ENCODE measurements at places on chromosomes 12 and 14.
A peak's percentile ranks its signal among the peaks of the same experiment; 100 is the strongest.

- no peak for DNase-seq
These were observed 45.5 kb upstream of the RERGL start for GRCh38 chr12:18135509-18135908.

- DNase-seq: no peak
These were observed 6.8 kb downstream of the PRPH start for GRCh38 chr12:49301760-49302159.

- DNase-seq: no peak
These were observed 83.1 kb upstream of the STRN3 start for GRCh38 chr14:31109257-31109656.

DNA sequence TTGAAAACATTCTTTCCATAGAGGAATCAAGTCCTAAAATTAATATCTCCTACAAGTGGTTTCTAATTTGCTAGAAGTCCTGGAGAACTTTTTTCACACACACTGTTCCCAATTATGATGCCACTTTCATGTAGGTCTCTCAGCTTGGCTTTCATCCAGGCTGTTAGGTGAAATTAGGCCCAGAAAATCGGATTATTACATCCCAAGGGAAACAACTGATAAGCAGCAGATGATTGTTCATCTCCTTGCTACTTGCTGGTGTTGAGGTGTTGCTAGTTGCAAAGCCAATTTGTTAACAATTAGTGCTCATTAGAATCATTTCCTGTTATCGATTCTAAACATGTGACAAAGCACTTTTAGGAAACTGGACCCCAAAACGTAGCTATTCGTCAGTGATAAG lies 248.0 kb downstream of the PDZRN4 start:
- no peak for DNase-seq

DNA sequence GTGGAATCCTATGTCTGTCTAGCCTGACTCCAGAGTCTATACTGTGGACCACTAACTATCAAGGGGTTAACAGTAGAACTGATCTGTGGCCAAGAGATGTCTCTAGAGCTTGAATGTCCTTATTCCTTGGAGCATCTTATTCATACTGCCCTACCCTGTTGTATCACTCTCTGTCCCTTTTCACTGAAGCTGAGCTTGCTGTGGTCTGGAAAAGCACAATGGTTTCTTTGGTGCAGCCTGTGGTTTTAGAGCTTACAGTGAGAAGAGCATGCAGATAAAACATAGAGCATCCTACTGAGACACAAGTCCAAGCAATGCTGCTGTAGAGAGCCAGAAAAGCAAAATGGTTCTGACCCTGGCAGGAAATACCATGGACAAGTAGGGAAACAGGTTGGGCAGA lies 367.0 kb upstream of the ATP2B1 start:
- no peak for DNase-seq

GRCh38 chr14:97283005-97283403 lies 485.8 kb downstream of the VRK1 start:
- no peak for DNase-seq

DNA sequence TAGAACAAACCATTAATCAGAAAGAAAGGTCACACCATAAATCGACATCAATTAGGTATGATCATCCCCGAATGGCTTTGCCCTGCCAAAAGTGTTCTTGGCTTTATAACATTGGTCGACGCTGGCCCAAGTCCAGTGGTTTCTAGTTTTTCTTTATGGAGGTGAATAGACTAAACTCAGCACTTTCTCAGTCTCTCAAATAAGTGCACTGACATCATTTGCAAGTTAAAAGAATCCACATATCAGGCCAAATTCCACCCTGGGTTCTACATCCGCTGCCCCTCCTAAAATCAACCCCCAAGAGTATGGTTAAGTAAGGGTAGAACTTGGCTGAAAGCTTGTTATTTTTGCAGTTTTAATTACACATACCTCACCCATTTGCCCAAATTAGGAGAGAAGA lies 314.3 kb downstream of the C12orf75 start:
- no peak for DNase-seq

DNA sequence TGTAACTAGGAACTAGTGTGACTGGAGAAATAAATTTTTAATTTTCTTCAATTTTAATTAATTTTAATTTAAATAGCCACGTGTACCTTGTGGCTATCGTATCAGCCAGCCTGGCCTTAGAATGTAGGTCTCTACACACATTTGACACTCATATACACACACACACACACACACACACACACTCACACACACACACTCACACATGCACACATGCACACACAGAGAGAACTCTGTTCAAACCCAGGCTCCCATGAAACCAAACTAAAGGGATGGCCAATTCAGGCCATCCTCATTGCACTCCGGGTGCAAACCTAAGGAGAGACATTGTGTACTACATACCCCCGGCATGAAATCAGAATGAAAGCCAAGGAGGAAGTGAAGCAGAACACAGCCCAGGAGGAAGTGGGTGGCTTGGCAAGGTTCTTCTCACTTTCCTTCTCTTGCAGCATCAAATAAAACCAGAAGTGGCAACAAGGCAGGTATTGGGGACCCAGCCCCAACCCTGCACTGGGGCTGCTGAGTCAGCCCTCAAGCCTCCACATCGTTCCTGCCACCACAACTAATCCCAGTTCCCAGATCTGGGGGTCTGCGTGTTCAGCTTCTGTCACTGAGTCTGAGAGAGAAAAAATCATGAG lies 26.2 kb upstream of the CHPT1 start:
- DNase-seq: no peak

- DNase-seq: no peak
These were observed 6.7 kb downstream of the SMUG1 start for GRCh38 chr12:54182086-54182485.

- no peak for DNase-seq
These were observed 16.5 kb downstream of the JAG2 start for GRCh38 chr14:105151838-105152793.

DNA sequence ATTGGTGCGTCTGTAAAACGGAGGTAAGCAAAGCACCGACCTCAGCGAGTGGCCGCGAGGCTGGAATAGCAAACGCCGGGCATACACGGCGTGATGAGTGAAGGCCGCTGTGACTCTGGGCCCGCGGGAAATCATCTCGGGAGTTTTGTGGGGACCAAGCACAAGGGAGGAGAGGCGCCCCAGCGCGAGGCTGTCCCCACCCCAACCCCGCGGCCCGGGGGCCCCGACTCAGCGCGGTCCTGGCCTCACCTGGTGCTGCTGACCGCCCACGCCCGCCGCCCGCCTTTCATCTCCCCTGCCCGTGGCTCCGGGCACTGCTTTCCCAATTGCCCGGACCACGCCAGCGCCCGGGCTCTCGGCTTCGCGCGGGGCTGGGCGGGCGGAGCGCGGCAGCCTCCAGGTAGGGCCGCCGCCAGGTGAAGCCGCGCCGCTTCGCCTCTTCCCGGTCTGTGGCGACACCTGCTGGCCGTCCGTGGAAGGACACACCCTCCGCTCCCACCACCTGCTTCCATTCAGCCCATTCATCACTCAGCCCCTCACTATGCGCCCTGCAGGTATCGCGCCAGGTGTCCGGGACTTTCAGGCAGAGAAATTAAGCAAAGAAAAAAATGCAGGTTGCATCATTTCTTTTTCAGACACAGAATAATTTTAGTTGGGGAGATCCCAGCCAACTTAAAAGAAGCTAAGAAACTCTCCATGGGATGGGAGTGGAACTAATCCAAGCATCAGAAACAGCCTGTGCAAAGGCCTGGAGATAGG lies 360.4 kb downstream of the MED13L start:
- peak; percentile 48 for DNase-seq

DNA sequence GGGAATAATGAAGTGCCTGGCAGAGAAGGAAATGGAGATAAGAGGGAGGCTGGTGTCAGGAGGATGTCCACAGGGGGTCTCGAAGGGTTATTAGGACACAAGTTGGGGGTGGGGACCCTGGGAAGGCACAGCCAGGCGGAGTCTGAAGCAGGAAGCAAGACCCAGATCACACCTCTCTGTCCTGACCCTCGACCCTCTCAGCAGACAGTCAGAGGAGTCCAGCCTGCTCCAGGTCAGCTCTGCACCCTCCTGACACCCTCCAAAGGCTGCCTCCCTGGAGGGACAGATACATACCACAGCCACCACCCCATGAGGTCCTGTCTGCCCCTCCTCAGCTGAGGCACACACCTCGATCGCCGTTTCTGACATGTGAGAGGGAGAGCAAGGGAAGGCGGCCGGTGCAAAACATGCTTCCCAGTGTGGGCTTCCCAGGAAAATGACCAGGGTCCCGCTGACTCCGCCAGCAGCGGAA lies 9.0 kb downstream of the BCL11B start:
- no peak for DNase-seq

- no peak for DNase-seq
These were observed 1568.2 kb upstream of the SEL1L start for GRCh38 chr14:83101846-83102245.

DNA sequence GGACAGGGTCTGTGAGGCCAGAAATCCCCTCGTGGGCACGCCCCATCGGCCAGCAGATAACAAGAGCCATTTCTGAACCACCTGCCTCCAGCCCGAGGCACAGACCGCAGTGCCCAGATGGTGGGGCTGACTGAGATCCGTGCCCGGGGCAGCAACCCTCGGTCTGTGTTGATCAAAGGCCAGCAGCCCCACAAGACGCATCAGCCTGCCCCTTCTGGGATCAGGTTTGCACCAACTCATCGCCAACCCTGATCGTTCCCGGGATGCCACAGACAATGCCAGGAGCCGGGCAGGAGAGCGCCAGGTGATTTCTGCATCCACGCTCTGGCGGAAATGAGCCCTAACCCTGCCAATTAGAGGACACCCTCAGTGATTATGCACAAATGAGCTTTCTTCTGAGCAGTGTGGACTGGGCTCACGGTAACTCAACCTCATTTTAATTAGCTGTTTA lies 64.5 kb downstream of the TESC start:
- DNase-seq: peak; percentile 59

- DNase-seq: no peak
These were observed 22.0 kb downstream of the TTC9 start for GRCh38 chr14:70663707-70664179.

GRCh38 chr12:22121224-22121623 lies 75.2 kb downstream of the CMAS start:
- DNase-seq: no peak

GRCh38 chr14:61479746-61480502 lies 158.5 kb downstream of the PRKCH start:
- no peak for DNase-seq

GRCh38 chr12:53004582-53004981 lies 1.7 kb upstream of the EIF4B start:
- no peak for DNase-seq

DNA sequence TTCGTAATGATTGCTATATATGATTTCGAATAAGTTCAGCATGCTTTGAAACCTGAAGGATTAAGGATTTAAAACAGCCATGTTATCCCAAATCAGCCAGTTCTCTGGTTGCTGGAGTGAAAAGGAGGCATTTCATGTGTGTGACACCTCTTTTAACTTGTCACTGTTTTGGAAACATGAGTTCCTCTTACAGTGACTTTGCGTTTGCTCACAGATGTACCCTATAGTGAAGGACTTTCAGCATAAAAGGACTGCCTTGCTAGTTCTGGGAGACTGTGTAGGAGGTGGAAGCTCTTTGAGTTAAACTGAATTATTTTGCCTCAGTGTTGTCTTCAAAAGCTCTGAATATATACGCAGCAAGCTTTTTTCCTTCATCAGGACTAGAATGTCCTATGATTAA lies 7.6 kb downstream of the RNASE11 start:
- no peak for DNase-seq

DNA sequence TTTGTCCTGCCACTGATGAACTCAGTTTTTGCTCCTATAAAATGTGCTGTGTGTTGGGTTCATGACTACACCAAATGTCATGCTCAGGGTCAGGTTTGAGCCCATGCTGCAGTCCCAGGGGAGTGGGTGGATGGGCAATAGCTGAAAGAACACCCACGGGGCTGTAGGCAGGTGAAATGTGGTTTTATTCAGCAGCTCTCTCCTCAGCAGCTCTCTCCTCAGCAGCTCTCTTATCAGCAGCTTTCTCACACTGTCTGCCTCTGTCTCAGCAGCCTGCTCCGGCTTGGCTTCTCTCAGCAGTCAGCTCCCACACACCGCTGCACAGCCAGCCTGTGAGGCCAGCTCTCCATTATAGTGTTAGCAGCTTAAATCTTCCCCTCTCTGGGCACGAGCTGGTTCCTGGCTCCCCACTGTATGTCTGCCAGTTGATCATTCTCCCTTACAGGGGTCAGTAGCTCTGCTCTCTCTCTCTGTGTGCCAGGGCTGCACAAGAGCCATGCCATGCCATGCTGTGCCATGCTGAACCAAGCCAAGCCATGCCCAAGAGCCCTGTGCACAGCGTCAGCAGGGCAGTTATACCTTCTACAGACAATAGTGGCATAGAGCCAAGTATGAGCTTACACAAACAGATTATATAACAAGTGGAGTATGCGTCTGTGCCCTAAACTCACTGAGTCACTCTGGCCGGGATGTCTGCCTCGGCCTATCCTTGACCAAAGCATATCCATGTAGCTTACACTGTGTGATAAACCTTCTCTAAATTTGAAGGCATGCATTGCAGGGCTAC lies 303.3 kb upstream of the TMPO start:
- DNase-seq: no peak

- DNase-seq: no peak
These were observed 10.4 kb upstream of the BDKRB2 start for GRCh38 chr14:96194262-96194656.
